Gastrocnemius medialis (tissue), 4 donors: ENCODE measurements at places on chromosomes 7 and 10. TPM values are rescaled to one million over a fixed set of nuclear protein-coding genes. Genes with fewer than 3 reads are reported as not detected.

DNA sequence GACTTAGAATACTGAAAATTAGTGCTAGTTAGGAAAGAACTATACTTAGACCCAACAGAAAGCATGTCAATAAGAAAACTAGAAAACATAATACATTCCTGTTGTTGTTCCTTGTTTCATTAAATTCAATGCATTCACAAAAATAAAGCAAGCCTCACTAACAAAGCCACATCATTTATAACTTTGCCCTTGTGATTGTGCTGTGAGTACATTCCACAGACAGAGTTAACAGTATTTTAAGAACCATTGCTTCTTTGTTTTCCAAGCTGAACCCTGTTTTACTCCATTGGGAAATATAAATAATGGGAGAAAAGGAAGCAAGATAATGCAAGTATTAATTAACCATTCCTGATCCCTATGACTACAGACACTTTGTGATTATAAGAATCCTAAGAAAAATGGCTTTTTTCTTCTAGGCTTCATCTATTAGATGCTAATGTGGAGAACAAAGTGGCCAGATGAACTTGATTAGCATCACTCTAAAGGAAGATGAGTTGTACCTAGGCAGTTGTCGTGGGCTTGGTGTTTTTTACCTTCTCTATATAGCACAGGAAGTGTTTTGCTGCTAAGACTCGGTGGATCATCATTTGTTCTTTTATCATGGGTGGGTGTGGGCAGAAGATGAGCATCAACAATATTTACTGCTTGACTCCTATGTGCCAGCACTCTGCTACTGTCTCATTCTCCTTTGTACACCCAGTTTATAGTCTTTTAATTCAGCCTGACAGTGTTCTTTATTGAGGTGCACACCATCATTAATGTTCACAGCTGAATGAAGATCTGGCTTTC is 34.2 kb upstream of the ZNRF2 start:
- H3K4me3 ChIP-seq = no peak overlapping the region
- peaks cover 28% of the 10 kb centered on the region for H3K4me1 ChIP-seq
- no peaks in the 10 kb centered on the region for H3K36me3 ChIP-seq
- H3K27ac ChIP-seq = no peak overlapping the region

DNA sequence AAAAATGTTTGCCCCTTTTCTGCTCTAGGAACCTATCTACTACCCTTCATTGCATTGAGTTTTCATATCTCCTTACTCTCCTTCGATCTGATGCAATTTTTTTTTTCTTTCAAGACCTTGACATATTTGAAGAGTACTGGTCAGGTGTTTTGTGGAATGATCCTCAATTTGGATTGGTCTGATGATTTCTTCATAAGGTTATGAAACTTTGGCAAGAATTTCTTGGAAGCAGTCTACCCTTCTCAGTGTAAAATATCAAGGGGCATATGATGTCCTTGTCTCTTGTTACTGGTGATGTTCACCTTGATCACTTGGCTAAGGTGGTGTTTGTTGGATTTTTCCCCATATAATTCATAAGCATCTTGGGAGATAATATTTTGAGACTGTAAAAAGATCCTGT is 64.7 kb downstream of the CPED1 start:
- H3K4me3 ChIP-seq = no peak overlapping the region
- no peaks in the 10 kb centered on the region for H3K36me3 ChIP-seq
- DNase-seq = no peak
- no peaks in the 10 kb centered on the region for H3K27me3 ChIP-seq

- no peaks in the 10 kb centered on the region for H3K27me3 ChIP-seq
- no peaks in the 10 kb centered on the region for H3K36me3 ChIP-seq
- DNase-seq = no peak
- no peaks in the 10 kb centered on the region for H3K4me1 ChIP-seq
- H3K4me3 ChIP-seq = no peak overlapping the region
- H3K27ac ChIP-seq = no peak overlapping the region
These were observed 643.7 kb downstream of the INHBA start for GRCh38 chr7:41058986-41059741.

NAT16 gene
- not detected for total RNA-seq

PTPRE gene
- total RNA-seq = 0.97 TPM
